Anterior cingulate cortex (tissue), 58 donors: ENCODE measurements at places on chromosomes 7 and 10.
A peak's percentile ranks its signal among the peaks of the same experiment; 100 is the strongest.

GRCh38 chr7:41711283-41712064, 8.6 kb upstream of the INHBA start:
- no peak for DNase-seq

DNA sequence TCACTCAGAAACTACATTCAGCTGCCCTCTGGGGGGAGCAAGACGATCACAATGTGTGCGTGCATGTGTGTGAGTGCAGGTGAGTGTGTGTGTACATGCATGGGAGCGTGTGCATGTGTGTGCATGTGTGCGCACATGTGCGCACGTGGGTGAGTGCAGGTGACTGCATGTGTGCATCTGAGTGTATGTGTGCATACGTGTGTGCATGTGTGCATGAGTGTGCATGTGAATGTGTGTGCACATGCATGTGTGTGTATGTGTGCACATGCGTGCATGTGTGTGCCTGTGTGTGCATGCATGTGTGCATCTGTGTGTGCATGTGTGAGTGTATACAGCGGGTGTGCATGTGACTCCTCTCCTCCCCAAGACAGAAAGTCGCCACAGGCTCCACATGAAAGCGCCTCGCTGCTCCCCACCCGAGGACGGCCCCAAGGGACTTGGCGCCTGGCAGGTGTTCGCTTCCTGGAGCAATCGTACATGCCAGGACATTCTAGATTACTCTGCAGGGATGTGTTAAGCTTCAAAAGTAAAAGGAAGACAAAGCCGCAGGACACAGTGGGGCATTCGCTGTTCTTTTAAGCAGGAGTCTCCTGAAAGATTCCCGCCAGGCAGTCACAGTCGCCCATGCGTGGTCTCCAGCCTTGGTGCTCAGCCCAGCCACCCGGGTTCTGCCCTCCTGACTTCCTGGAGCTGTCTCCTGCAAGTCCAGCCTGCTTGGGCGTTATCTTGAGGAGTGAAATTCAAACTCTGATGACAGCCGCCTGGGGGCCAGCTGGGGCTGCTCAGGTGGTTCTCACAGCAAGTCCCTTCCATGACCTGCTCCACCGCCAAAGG, 42.0 kb upstream of the ADGRA1 start:
- DNase-seq, result no peak

DNA sequence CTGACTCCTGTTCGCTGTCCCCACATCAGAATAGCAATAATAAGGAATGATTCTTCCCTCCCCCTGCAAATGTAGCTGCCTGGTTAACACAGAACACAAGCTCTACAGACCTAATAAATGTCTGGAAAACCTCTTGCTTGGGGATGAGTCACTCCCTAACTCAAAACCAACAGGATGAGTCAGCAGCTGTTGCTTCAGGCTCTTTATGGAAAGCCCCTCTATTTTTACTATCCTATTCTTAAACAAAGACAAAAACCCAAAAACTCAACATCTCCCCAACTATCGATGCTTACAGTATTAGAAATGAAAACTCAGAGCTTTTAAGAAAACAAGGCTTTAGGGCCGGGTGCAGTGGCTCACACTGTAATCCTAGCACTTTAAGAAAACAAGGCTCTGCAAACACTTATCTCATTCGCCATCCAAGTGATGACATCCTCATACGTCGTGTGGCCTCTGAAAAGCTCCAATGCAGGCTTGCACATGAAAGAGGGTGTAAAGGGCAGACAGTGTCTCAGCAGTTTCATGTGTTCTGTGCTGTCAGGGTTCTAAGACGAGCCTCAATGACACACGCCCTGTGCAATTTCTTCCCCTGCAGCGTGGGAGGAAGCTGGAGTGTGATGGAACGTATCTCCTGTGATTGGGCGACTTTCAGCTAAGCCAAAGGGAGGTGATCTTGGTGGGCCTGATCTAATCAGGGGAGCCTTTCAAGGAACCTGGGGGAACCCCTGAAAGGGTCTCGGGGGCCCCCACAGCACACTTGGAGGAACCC, 70.1 kb downstream of the AMZ1 start:
- no peak for DNase-seq

- no peak for DNase-seq
Observed at GRCh38 chr7:128755075-128755818, 16.1 kb downstream of the CALU start.

DNA sequence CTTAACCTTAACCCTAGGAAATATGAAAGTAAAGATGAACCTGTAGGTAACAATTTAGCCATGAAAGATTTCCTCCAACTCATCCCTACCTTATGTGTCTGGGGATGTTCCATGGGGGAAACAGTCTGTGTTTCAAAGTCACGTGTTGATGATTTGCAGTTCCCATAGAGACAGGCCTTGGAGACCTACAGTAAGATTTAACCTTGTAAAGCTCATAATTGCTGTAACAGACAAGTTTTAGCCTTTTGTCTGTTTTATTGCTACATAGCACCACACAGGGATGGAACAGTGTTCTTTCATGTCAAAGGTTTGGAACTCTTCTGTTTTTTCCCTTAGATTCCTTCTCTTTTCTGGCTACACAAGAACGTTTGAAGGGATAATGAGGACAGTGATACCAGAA, 35.2 kb upstream of the ITGA8 start:
- no peak for DNase-seq

GRCh38 chr10:44607116-44607515, 222.2 kb upstream of the CXCL12 start:
- DNase-seq, result no peak

GRCh38 chr7:143901332-143901667, 676 bp downstream of the TCAF1 start:
- peak; percentile 74 for DNase-seq

GRCh38 chr10:114489521-114490310, 85.4 kb upstream of the AFAP1L2 start:
- DNase-seq, result no peak

- no peak for DNase-seq
Observed at GRCh38 chr10:84397735-84398144, 69.4 kb downstream of the CCSER2 start.

GRCh38 chr7:20114468-20114867, 102.7 kb downstream of the MACC1 start:
- DNase-seq, result no peak

- DNase-seq, result no peak
Observed at GRCh38 chr10:63262430-63263073, 129.4 kb downstream of the NRBF2 start.

DNA sequence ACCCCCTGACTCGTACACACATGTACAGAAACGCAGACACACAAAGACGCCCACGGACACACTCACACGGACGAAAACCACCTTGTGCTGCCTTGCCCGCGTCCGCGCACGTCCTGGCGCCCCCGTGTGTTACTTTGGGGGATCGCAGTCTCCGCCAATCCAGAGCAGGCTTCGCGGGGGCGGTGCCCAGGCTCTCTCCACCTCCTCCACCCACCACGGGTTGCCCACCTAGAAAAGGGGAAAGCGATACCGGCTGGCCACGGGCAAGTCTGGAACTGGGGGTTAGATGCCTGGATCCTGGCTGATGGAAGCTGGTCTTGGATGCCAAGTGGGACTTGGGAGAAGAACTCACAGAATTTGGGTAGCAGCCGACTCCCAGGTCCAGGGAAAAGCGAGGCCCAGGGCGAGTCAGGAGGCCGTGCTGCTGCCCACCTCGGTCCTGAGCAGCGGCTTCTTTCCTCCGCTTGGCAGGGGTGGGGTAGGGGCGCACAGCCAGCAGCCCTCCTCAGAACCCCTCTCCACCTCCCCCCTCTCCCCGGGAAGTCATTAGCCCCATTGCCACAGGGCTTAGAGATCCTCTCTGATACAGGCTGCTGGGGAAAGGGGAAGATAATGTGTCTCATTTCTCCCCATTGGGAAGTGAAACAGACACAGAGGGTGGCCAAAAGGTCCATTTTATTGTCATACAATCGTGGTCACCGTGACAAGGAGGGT, 4.6 kb upstream of the VGF start:
- peak; percentile 21 for DNase-seq
